ENCODE measurements at places on chromosomes 6 and 20.
A peak's percentile ranks its signal among the peaks of the same experiment; 100 is the strongest.

GRCh38 chr6:116157391-116157790 lies 31.5 kb upstream of the COL10A1 start:
- no peak for DNase-seq

GRCh38 chr6:47118611-47119010 lies 76.5 kb upstream of the ADGRF1 start:
- no peak for DNase-seq

DNA sequence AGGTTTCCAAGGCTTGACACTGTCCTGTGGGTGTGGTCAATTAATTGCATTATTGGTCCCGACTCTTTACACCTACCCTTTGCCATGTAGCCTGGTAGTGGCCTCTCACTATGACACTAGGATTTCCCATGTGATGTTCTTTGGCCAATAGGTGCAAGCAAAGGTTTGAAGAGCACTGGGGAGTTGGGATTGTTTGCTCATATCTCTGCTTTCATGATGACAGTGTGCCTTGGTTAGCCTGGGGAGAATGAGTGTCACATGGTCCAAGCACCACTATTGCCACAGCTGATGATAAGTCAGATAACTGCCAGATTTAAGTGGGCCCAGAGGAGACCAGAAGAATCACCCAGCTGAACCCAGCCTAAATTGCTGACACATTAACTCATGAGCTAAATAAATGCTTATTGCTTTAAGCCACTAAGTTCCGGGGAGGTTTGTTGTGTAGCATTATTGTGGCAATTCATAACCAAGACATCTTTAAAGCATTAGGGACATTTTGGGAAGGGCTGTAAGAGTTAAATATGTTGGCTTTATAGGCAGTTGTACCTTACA lies 17.2 kb upstream of the SCP2D1 start:
- no peak for DNase-seq

DNA sequence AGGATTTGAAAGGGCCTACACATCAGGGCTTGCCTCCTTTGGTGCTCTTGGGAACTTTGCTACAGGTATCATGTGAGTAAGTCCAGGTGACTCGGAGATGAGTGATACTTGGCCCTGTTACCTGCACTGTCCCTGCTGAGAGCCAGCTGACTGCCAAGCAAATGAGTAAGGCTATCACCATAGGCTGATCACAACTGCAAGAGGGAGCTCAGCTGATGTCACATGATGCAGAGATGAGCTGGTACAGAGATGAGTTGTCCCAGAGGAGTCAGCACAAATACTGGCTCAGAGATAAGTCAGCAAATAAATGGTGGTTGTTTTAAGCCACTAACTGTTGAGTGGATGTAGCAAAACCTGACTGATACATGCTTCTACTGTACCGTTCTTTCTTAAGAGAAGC lies 41.4 kb downstream of the LAMP5 start:
- DNase-seq, result no peak

DNA sequence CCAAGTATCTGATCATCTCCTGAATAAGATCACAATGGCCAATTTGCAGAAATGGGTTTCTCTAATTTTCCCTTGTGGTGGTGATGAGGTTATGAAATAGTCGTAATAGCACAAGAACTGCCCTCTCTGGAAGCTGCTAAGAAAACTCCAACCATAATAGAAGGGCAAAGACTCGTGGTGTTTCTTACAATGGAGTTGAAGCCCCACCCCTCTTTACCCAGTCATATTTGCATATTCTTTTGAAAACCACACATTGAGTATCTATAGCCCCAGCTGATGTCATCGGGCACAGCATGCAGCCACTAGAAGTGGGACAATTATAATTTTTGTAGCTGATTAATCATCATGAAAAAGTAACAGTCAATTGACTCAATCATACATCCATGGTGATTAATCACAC lies 452.1 kb upstream of the POU3F2 start:
- DNase-seq, result no peak

DNA sequence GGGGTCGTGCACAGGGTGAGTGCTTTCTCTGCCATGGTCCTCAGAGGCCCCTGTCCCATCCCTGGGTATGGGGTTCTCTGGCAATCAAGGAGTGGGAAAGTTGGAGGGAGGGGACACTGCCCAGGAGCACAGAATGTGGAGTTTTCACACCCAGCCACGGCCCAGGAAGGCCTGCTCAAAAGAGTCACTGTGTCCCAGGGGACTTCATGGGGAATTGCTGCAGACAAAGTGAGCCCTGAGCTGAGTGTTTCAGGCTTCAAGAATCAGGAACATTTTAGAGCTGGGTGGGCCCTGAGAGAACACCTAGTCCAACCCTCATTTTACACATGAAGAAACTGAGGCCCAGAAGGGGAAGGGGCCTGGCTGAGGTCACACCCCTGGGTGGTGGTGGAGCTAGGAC lies 5.7 kb downstream of the MAPK13 start:
- no peak for DNase-seq

DNA sequence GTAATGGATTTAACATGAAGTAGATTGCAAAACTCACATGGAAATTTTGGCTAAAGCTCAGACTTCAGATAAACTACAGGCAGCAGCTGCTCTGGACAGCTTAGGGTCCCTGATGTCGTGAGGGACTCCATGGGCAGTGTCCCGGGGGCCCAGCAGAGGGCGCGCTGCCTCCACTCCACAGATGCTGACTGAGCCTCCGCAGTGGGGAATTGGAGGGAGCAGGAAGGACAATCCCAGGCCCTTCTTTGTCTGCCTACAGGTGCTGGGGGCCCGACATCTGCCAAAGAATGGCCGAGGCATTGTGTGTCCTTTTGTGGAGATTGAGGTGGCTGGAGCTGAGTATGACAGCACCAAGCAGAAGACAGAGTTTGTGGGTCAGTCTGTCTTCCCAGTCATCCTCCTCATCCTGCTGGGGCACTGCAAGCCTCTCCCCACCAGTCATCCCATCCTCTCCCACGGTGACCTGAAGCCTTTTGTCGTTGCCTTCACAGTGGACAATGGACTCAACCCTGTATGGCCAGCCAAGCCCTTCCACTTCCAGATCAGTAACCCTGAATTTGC lies 35.9 kb downstream of the PLCG1 start:
- peak; percentile 77 for DNase-seq

DNA sequence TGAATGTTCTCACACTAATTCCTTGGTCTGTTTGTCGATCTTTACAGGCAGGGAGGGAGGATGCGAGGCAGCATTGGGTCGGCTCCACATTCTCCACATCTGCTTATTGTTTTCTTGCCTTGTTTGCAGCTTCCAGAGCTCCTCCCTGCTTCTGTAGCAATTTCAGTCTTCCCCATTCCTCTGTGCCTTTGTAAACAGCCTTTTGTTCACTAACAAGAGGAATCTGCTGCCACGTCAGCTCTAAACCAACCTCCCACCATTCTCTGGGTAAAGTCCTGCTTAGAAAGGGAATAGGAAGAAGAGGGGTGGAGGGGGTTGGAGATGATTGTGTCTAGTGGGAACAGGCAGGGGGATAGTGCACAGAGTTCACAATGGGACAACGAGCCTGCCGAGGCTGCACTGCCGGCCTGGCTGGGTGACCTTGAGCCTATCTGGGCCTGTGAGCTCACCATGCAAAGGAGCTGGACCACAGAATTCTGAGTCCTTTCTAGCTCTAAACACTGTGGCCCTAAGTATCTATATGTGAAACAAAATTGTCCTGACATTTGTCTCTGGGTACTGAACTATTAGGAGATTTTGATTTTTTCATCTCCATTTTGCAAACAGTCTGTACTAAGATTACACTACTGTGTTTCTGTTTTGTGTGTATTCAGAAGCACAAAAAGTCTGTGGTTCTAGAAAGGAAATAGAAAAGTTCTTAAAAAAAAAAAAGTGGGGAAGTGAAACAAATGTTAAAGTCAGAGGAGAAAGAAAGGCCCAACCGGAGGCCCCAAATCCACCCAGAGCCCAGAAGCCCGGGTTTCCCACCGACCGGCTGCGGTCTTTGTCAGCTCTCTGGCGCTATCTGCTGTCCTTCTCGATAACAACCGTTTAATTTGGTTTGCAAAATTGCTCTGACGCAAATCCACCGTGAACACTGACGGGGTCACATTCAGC lies 1.4 kb upstream of the PRND start:
- DNase-seq, result peak; percentile 78

GRCh38 chr20:57074386-57074785 lies 192.1 kb downstream of the BMP7 start:
- DNase-seq, result no peak

DNA sequence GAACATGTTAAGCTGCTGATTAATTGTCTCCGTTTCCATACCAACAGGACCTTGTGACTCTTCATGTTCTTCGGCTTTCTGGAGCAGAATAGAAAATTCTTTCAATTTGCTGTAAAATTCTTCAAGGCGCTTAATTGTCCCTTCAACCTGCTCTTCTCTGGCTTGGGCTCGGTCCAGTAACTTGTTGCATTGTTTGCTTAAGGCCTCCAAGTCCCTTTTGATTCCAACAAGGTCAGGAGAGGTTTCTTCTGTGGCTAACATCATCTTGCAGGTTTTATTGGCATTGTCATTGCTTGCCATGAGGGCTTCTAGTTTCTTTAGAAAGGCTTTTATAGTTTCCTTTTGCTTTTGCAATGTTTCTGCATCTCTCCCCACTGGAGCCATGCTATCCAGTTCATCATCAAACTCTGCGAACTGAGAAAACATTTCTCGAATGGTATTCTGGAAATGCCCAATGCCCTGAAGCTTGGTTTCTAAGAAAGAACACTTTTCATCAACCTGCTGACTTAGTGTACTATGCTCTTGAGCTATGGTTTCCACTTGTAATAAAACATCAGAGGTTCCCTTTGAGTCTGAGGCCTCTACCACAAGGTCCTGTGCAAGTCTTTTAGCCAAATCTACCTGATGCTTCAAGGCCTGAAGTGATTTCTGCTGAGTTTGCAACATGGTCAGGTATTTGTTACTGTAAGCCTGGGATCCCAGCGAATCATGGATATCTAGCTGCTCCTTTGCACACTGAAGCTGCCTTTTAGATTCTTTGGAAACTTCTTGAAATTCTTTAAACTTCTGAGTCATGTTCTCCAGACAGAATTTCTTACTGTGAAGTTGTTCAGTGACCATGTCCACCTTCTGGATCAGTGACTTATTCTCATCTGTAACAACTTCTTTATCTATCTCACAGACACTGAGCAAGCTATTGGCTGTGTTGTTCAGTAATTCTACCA lies 90.2 kb downstream of the DST start:
- no peak for DNase-seq

GRCh38 chr6:44044154-44044539 lies 83.1 kb downstream of the MRPL14 start:
- no peak for DNase-seq

DNA sequence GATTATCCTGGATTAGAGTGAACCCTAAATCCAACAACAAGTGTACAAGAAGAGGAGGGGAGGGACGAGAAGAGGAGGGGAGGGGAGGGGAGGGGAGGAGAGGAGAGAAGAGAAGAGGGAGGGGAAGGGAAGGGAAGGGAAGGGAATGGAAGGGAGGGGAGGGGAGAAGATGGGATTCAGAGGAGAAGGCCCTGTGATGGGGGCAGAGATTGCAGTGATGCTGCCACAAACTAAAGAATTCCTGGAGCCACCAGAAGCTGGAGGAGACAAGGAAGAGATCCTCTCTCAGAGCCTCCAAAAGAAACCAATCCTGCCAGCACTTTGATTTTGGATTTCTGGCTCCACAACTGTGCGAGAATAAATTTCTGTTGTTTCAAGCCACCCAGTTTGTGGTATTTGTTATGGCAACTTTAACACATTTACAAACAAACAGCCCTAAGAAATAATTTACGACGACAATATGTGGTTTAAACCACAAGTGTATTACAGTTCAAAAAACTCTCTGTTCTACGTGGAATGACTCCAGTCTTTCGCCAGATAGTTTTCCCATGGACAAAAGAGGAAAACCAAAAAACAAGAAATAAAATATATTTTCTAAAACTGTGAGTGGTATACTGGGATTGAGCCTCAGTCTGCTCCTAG lies 235.4 kb downstream of the HDGFL1 start:
- no peak for DNase-seq

- no peak for DNase-seq
Measured at GRCh38 chr6:54010340-54011276, 100.6 kb upstream of the MLIP start.
